ENCODE measurements at places on chromosomes 1 and 21.

- DNase-seq: no peak
Observed at GRCh38 chr21:42617486-42617885, 35.9 kb upstream of the PDE9A start.

GRCh38 chr1:114203595-114204128 is 50.0 kb upstream of the SYT6 start:
- DNase-seq: no peak

GRCh38 chr1:160405331-160405877 is 5.0 kb downstream of the VANGL2 start:
- no peak for DNase-seq

DNA sequence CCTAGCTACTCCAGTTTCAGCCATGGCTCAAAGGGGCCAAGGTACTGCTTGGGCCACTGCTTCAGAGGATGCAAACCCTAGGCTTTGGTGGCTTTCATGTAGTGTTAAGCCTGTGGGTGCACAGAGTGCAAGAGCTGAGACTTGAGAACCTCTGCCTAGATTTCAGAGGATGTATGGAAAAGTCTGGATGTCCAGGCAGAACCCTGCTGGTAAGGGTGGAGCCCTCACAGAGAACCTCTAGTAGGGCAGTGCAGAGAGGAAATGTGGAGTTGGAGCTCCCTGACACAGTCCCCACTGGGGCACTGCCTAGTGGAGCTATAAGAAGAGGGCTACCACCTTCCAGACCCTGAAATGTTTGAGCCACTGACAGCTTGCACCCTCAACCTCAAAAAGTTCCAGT is 16.2 kb downstream of the RIIAD1 start:
- no peak for DNase-seq

DNA sequence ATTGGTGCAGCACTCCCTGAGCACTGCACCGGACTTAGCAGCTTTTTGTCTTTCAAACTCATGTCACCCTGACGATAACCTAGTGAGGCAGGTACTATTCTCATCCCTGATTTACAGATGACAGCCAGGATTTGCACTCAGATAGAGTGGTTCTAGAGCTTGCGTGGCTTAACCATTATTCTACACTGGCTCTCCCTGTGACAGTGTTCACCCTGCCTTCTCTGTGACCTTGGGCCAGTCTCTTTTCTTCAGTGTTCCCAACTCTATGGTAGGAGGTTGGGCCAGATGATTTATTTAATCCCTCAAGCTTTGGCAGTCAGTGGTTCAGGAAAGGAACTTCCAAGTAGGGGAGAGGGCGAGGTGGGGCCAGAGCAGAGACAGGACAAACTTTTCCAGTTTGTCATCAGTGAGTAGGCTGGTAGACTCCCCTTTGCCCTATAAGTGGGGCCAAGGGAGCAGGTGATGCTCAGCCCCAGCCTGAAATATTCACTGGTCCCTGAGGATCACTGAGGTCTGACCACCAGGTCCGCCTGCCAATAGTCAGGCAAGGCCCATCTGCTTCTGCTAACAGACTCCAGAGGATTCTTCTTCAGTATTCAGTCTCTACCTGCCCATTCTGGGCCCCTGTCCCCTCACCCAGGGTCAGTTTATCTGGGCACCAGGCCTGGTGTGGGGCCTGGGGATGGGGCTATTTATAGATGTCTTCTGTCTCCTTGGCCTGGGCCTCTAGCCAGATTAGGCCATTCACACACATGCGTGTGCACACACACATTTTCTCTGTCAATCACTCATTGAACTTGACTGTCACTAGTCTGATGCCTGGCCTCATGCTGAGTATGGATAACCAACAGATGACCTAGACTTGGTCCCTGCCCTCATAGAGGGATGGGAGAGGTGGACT is 8.8 kb upstream of the FABP3 start:
- no peak for DNase-seq

DNA sequence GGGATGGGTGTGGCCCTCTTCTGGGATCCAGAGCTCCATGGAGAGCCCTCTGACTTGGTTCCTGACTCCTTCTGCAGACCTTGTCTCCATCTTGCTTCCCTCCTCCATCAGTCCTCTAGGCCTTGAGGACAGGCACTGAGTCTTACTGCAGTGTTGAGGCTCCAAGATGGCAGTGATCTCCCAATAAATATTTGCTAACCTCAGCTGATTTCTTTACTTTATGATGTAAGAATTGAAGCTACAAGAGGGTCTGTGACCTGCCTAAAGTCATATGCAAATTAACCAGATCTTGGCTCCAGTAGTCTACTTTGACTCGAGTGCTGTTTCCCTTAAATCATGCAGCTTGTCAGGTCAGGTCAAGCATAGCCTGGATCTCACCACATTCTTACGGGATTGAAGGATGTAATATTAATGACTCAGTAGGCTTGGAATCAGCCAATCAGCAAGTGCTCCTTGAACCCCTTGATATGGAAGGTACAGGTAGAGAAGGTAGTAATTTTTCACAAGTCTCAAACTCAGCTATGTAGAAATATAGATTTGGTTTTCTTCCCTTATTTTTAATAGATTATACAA is 93.0 kb downstream of the CLIC6 start:
- DNase-seq: no peak

DNA sequence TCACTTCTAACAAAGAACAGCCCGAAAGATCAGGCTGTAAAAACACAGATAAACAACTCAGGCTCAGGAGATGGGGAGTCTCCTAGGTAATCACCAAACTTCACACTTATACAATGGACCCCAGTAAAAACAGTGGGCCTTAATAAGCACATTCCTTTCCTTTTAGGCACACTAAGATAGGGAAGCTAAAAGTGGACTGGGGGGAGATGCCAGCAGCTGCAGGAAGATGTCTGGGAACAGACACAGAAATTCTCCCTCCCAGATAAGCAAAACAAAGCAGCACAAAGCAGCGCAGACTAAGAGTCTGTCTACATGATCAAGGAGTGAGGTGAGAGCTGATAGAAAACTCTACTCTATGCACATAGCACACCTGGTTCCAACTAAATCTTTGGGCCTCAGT is 29.0 kb upstream of the CTBS start:
- no peak for DNase-seq

DNA sequence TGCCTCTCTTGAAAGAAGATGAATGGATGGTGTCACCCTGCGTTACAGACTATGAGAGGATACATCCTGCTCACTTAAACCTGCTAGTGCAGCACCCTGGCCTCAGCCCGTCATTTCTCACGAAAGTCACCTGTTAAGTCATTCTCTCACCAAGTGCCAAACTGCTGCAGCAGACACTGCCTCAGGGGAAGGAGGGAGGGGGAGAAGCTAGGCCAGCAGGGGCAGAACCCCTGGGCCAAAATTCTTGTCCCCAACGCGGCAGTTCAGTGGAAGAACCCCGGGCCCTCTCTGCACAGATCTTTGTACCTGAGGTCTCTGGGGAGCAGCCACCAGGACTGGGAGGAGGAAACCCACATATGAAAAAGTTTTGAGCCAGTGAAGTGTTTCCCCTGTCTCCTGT is 37.6 kb downstream of the SYT6 start:
- DNase-seq: no peak

- DNase-seq: no peak
Observed at GRCh38 chr1:231591466-231591865, 35.1 kb upstream of the DISC1 start.

DNA sequence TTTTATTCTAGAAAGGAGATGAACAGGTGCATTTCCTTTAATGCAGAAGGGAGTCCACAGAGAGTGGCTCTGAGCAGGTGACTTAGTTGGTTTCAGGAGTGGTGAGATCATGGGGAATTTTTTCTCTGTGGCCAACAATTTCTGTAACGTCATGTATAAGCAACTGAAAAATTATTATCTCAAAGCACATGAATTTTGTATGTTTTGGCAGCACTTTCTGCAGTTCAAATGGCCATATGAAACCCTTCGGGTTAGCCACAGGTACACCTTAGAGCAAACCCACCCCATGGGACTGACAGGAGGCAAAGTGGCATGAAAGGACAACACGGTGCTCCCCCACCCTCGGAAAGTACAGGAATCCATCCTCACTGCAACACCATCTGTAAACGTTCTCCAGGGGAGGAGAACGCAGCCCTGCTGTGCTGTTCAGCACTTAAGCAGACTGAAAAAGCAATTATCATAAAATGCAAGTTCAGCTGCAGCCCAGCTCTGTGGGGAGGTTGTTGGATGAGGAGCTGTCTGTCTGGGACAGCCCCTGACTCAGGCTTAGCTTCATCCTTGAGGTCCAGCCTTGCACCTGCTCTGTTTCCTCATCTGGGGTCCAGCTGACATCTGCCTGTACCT is 55.8 kb upstream of the CLDN14 start:
- DNase-seq: no peak

GRCh38 chr1:192747943-192748342 is 60.9 kb upstream of the RGS2 start:
- no peak for DNase-seq

DNA sequence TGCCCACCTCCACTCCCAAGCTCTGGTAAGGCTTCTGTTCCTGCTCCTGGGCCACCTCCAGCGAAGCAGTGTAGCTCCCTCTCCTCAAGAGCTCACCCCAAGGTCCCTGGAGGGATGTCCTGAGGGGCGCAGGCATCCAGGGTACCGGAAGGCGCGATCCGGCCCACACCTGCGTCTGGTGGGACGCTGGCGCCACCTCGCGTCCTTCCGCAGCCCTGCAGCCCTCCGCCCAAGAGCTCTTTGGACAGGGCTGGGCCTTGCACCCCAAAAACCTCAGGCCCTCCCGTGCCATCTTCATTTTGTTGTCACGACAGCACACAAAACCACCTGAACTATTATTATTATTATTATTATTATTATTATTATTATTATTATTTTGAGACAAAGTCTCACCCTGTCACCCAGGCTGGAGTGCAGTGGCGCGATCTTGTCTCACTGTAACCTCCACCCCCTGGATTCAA is 49.2 kb upstream of the PAX7 start:
- DNase-seq: peak; percentile 41

DNA sequence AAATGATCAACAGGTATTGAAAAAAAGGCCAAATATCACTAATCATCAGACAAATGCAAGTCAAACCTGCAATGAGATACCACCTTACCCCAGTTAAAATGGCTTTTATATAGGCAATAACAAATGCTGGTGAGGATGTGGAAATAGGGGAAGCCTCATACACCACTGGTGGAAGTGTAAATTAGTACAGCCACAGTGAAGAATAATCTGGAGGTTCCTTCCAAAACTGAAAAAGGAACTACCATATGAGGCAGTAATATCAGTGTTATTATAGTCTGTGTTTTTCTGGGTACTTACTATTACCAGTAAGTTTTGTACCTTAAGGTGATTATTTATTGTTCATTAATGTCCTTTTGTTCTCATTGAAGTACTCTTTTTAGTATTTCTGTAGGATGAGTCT is 201.3 kb downstream of the MRPL39 start:
- no peak for DNase-seq

GRCh38 chr1:110426854-110427253 is 19.4 kb upstream of the LAMTOR5 start:
- DNase-seq: no peak

DNA sequence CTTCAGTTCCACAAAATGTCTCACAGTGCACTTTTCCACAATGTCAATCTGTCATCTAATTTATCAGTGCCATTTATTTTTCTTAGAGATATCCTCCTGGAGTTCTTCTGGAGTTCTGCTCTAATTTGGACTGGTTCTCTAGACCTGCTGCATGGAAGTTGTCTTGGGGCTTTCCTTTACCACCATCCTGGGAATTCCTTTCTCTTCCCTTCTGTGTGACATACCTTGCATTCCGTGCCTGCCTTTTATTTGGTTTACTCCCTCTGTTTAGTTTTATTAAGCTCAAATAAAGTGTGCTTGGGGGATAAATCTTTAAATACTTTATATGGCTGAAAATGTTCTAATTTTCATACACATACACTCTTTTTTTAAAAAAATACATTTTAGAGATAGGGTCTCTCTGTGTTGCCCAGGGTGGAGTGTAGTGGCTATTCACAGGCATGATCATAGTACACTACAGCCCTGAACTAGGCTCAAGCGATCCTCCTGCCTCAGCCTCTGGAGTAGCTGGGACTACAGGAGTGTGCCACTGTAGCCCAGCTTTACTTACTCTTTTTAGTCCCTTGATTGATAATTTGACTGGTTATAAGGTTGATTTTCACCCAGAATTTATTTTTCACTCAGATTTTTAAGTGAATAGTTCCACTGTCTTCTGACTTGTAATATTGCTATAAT is 14.4 kb downstream of the MTF2 start:
- DNase-seq: no peak

- DNase-seq: no peak
Observed at GRCh38 chr1:54384918-54385726, 21.1 kb downstream of the SSBP3 start.

DNA sequence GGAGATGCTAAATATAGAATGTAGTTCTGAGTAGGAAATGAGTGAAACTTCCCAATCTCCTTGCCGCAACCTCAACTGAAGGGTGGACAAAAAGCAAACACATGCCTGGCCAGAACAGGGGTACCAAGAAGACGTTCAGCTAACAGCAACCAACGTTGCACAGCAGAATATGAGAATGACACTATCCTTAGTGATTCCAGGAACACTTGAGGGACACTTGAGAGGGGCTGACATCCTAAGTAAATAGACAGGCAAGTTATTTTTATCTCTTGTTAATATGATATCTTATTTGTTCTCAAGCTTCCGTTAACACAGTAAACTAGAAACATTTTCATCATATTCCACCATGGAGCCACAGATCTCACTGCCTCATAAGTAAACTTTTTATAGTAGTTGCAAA is 908 bp downstream of the KRTAP19-1 start:
- no peak for DNase-seq

DNA sequence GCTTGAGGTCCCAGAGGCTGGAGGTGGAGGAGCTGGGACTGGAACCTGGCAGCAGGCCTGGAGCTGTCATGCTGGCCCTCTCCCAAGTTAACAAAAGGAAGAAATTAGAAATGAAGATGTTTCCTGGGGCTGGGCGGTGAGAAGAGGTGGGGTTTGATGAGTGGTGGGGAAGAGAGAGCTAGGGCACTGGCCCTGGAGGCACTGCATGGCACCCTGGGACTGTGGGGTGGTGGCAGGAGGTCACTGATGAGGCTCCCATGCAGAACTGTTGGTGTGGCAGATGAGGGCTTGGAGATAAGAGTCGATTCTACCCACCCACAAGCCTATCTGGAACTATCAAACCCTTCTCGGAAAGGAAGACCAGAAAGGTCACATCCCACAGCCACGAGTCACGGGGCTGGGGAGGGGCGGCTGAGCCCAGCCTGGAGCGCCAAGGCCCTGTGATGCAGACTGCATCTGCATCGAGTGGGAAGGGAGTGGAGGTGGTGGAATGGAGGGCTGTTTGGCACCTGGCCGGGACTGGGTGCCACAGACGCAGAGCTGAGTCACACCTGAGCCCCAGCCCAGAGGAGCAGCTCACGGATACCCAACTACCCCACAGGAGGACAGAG is 29.4 kb downstream of the MRPL37 start:
- no peak for DNase-seq

GRCh38 chr1:175678471-175678870 is 64.9 kb downstream of the TNR start:
- no peak for DNase-seq

All from NCI-H2107 (cell line).